ENCODE measurements at places on chromosomes 12 and 14.

DNA sequence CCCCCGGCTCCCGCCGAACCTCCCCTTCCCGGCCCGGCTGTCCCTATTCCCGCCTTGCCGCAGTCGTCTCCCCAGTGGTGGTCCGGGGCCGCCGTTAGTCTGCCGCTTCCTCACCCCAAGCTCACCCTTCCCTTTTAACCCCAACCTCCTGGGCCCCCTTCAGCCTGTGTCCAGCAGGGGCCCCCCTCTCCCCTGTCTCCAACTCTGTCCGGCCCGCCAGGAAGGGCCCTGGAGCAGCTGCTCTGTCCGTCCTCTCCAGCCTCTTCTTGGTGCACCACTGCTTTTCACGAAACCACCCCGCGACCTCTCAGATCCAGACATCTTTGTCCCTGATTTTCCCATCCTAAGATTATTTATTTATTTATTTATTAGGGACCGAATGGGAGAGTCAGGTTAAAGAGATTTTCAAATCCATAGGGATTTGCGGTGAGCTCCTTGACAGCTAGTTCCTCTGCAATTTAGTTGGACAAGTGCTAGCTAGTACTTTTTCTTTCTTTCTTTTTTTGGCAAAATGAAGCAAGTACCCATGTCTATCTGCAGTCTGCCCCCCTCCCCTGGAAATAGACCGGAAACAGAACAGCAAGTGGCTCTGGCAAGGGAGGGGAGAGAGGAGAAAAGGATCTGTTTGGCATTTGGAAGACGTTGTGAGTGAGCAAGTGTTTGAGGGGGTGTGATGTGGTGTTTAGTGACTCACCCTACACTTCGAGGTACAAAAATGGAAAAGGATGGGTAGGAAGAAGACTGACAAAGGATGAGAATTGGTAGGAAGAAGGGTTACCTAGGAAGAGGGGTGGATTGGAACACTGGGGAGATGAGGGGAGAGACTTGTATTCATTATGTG is 632 bp downstream of the UBR7 start:
- DNase-seq: no peak

DNA sequence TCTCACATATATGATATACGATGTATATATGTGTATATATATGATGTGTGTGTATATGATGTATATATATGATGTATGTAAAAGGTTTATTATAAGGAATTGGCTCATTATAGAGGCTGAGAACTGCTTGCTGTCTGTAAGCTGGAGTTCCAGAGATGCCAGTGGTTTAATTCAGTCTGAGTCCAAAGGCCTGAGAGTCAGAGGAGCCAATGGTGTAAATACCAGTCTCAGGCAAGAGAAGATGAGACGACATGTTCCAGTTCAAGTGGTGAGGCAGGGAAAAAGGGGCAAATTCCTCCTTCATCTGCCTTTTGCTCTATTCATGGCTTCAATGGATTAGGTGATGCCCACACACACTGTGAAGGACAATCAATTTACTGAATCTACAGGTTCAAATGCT is 17.1 kb upstream of the STYK1 start:
- DNase-seq: no peak

GRCh38 chr12:110744151-110744571 is 1.5 kb upstream of the PPP1CC start:
- DNase-seq: peak; percentile 84

DNA sequence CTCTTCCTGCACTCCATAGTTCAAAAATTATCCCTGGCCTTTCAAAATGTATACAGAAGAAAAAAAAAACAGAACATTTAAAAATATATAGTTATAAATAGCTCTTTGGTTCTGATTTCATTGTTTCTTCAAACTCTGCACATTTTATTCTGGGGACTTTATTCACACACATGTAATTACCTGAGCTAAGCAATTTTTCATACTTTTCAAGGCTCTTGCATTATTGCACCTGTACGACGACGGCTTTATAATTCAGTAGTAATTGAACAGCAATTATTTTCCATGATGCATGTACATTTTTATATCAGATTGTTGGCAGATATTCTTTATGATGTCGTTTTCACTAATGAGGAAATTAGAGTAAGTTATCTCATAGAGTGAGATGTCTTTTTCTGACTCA is 13.5 kb upstream of the SLC15A5 start:
- no peak for DNase-seq

- DNase-seq: no peak
Observed at GRCh38 chr14:83467811-83468210, 1934.2 kb upstream of the SEL1L start.

DNA sequence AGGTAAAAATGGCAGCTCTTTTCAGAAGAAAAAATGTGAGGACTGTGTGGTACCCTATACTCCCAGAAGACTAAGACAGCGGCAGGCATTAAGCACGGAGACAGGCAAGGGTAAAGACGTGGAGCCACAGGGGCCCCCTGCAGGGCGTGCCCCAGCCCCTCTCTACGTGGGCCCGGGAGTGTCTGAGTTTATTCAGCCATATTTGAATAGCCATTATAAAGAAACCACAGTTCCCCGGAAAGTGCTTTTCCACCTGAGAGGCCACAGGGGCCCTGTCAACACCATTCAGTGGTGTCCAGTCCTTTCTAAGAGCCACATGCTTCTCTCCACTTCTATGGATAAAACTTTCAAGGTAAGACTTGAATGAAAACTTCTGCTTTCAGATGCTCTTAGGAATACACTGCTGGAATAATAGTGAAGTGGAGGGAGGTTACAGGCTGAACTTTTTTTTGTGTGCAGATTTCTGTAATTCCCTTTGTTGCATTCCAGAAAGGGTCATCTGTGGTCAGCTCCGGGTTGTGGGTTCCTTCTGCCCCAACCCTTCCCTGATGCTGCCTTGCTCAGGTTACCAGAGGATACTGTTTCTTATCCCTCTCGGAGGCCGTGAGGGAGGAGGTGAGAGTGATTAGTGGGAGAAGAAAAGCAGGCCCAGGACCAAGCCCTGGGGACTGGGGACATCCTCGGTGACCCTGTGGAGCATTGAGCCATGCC is 58.4 kb downstream of the SLC25A47 start:
- DNase-seq: no peak

DNA sequence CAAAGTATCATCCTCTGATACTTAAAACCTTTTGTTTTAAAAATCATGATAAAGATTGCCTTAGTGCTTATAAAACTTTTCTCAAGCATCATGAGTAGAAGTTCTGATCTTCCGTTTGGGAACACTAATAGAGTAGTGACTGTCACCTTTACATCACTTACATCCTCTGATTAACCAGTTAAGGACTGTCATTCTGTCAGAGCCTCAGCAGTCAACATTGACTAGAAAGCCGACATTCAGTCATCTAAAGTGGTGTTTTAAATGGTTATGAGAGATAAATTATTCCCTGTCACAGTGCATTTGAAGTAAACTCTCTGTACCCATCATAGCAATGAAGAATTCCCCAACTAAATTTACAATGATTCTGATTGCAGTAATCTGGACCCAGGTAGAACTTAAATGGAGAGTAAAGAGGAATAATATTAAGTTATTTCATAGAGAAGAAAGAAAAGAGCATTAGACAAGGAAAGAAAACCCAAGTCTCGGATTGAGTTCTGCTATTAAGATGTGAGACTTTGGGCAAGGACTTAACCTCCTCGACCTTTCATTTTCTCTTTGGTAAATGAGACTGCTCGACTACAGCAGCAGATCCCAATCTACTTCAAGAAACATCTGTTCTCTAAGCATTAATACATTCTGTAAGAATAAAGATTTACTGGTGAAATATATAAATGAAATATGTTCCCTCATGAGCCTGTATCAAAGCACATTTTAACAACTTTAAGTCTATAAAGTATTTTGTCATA is 563.9 kb upstream of the LMO3 start:
- no peak for DNase-seq

GRCh38 chr12:52182384-52182783 is 9.4 kb downstream of the KRT80 start:
- no peak for DNase-seq

DNA sequence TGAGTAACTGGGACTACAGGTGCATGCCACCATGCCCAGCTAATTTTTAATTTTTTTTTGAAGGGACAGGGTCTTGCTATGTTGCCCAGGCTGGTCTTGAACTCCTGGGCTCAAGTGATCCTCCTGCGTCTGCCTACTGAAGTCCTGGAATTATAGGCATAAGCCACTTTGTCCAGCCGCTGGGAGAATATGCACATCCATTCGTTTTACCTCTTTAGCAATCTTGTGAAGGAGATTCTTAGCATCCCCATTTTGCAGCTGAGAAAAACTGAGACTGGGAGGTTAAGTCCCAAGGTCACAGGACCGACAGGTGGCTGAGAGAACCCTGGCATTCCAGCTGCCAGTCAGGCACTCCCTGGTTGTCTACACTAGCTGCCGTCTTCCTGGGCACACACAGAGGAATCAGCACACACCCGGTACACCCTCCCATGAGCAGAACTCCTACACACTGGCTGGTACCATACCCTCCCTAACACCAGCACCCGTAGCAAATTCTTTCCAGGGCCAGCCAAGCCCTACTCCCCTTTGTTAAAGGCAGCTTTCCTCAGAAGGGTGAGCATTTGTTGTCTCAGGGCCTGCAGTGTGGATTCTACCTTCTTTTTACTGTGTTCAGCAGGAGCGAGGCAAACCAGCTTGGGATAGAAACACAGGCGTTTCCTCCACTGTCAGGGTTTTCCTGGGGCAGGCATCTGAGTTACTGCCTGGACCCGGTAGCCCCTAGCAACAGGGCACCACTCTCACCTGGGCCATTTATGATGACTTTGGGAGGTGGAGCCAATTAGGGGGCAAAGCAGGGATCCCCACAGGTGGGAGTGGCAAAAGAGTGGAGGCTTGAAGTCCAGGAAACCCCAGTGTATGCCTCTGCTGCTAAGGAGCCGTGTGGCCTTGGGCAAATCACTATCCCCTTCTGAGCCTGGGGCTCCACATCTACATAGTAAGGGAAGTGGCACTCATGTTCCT is 70.2 kb downstream of the IRF2BPL start:
- DNase-seq: no peak

DNA sequence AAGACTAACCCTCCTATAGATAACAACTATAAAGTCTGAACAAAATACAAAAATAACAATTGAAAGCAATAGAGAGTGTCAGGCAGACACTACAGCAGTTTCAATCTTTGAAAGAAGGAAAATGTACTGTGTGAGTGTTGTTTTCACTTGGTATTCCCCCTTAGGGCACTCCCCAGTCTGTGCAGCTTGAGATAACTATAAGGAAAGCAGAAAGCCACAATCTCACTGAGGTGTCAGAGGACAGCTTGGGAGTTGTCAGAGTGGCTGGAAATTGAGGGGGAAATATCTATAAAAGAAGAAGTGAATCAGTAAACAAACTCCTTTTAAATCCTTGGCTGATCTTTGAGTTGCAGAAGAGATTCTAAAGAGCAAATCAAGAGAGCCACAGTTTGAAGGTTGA is 364.8 kb downstream of the NELL2 start:
- DNase-seq: no peak

- no peak for DNase-seq
Observed at GRCh38 chr12:28537474-28537873, 347.2 kb downstream of the CCDC91 start.

DNA sequence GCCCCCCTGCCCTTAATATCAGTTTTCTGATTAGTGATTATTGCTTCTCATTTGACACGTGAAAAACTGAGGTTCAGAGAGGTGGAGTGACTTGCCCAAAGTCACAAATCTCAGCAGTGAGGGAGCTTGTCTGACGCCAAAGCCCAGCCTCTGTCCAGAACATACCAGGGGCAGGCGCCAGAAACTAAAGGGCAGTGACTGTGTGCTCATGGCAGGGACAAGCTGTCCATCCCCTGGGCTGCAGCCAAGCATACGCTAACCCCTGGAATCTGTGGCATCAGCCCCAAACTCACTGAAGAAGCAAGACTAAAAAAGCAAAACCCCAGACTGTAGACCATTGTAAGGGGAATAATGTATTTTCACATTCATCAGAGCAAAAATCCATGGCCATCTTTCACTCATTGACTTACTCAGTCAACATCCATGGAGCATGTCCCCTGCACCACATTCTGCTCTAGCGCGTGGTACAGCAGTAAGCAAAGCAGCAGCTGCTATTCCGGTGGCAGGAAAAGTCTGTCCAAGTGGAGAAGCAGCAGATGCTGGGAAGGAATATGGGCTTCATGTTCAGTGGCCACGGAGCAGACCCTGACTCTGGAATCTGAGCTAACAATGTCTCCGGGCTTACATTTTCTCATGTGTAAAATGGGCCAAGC is 1.5 kb upstream of the SERPINA4 start:
- DNase-seq: no peak

DNA sequence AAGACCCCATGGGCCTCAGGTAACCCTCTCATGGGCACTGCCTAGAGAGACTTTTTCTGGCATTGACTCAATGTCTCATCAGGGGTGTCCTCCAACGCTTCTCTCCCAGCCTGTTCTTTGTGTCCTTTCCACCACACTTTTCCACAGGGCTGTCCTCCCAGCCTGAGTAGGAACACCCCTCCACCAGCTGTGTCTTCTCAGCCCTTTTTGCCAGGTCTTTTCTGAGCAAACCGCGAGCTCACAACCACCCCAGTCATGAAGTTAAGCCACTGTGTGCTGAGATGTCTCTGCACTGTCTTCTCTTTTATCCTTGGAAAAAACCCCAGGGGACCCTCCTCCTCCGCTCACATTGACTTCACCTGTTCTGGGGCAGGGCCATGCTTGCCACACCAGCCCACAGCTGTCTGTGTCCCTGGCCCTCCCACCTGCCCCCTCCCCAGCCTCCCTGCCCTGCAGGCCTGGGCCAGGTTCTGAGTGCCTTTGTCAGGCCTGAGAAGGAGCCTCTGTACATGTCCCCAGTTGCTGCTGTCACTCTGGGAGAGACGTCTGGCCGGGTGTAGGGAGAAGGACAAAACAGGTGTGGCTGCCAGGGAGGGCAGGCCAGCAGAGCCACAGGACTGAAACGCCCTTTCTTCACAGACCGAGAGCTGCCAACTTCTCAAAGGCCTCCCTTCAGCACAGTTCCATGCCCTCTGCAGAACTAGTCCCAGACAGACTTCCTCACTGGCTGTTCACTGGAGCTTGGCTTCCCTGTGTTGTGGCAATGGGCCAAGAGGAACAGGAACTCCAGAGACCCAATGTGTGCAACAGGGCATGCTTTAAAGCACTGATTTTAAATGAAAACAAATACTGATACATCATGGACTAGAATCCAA is 50.5 kb upstream of the PNMA1 start:
- peak; percentile 60 for DNase-seq

DNA sequence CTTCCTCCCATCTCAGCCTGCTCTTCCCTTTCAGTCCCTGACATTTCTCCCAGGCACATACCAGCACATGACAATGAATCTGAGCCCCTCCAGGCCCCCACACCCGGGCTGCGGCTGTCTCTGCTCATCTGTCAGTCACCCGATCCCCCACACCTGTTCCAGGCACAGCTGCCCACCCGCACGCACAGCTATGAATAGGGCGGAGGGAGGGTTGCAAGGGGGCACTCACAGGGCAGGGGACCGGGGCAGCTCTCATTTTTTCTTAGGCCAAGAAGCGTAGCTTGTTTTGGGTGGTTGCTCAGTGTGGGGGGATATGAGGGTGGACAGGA is 43.7 kb upstream of the TSPAN9 start:
- no peak for DNase-seq

DNA sequence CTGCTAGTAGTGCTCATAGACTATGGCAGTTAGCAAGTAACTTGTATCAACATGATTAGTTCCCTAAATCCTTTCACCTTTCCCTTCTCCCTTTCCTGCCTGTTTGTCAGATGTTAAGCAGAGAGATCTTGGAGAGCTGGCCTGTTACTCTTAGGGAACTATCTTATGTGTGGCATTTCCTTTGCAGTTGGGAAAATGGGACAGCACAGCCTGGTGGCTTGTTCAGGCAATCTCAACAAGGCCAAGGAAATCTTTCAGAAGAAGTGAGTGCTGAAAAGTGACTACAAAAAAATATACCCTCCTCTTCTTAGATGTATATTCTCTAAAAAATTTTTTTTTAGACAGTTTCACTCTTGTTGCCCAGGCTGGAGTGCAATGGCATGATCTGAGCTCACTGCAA is 7.4 kb downstream of the PARP2 start:
- DNase-seq: no peak

GRCh38 chr14:100449225-100449987 is 126.3 kb downstream of the SLC25A47 start:
- DNase-seq: no peak
